Activated CD4-positive, alpha-beta memory T cell treated with anti-CD3 and anti-CD28 coated beads, Interleukin-2, amount 10 ng/mL, durations not matched to agents 7 days and 5 days (primary cell): ENCODE measurements at places on chromosomes 2 and 18.
A peak's percentile ranks its signal among the peaks of the same experiment; 100 is the strongest.

GRCh38 chr2:134459706-134460406, 206.0 kb downstream of the MGAT5 start:
- DNase-seq, result no peak

GRCh38 chr2:206273905-206274304, 558 bp upstream of the ZDBF2 start:
- DNase-seq, result no peak

DNA sequence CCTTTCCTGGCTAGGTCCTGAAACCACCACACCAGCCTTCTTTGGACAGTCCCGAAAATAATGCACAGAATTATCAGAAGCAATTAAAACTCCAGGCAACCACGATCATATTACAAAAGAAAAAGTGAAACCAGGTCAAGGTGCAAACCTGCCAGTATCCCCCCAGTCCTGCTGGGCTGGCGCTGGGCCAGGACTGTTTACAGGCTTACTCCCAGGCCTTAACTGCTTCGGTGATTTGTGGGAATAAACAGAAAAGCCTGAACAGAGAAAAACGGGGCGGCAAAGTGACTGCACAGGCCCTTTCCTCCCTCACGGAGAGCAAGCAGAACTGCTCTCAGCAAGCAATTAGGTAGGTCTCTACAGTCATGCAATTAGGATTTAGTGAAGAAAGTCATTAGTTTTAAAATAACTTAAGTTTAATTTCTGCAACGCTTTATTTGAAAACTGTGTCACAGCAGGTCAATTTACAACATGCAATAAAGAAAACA, 1.3 kb downstream of the HDAC4 start:
- DNase-seq, result peak; percentile 53

- no peak for DNase-seq
Measured at GRCh38 chr2:127408807-127409099, 9.5 kb upstream of the PROC start.

DNA sequence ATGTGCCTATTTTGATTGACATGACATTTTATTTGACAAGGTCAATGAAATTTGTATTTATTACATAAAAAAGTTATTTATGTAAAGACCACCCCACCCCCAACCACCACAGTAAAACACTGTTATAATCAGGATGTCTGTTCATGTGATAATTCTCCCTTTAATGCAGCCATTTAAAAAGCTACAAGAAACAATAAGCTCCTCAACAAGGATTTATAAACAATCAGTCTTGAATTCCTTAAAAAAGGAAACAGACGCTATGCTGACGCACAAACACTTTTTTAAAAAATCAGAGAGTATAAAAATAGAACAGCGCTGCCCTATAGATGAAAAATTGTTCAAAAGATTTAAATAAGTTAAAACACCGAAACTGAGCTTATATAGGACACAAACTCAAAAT, 102.2 kb downstream of the SOS1 start:
- no peak for DNase-seq

DNA sequence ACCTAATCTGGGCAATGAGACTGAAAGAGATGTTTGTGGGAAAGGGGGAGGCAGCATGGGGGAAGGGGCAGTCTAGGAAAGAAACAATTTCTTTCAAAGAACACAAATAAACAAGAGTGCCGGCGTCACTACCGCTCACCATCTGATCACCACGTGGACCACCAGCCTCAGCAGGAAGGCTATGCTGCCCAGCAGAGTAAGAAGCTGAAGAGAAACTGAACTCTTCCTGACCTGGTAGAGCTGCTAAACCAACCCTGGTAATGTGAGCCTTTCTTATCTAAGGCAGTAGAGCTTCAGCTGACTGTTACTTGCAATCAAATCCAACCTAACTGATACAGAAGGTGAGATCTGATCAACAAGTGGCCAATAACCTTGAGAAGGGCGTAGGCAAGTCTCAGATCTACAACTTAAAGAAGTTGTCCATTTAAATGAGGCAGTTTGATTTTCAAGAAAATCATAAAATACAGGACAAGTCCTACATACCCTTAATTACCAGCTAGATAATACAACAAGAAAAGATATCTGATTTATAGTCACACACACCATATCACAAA, 44.2 kb upstream of the SPTBN1 start:
- no peak for DNase-seq

DNA sequence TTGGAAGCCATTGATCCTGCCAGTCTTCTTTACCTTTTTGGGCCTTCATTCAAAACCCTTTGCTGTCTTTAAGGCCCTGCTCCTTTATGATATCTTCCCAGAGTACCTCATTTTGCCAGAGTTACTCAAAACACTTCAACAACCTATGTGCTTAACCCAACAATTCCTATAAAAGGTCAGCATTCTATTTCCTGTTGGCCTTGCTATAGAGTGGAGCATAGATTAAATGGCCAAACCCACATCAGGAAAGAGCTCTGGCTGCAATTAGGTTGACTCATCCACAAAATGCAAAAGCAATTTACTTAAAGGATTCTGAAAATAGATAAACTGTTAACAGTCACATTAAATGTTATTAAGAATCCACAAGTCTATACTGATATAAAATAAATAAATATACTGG, 21.2 kb downstream of the MRPL33 start:
- no peak for DNase-seq

- peak; percentile 63 for DNase-seq
Measured at GRCh38 chr18:62524440-62525200, 1.8 kb downstream of the ZCCHC2 start.

DNA sequence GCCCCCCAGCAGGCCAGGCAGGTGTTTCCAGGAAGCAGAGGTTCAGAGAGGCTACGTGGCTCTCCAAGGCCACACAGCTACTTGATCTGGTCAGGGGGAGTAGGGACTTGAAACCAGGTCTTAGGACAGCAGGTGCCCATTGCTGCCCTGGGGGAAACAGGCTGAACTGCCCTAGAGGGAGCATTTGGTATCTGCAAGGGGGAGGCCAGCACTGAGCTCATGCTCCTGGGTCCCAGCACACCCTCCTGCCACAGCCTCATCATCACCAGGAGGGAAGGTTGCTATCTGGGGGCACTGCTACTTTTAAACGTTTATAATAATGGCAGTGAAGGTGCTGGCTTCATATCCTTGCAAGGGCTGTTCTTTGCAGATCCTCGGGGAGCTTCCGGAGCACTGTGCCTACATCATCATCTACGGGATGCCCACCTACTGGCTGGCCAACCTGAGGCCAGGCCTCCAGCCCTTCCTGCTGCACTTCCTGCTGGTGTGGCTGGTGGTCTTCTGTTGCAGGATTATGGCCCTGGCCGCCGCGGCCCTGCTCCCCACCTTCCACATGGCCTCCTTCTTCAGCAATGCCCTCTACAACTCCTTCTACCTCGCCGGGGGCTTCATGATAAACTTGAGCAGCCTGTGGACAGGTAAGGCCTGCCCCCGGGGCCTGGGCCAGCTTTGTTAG, 36.1 kb downstream of the ABCG8 start:
- no peak for DNase-seq

GRCh38 chr2:219998107-219998506, 370.7 kb downstream of the SLC4A3 start:
- no peak for DNase-seq

GRCh38 chr18:49862656-49863385, 49.5 kb upstream of the ACAA2 start:
- no peak for DNase-seq

DNA sequence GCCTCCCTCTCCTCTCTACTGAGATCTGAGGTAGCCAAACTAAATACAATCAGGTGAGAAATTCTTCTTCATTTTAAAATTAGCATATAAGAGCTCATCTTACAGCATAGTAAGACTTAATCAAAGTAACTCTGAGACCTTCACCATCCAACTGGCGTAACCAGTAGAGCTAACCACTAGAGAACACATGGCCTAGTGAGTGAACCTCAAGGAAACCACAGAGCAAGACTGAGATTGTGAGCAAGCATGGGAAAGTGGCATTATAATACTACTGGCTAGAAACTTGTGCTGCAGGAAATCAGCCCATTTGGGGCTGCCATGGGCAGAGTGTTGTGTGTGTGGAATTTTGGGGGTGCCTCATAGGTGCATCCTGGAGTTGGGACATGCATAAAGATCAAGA, 61.1 kb upstream of the SPHKAP start:
- no peak for DNase-seq

GRCh38 chr2:113175042-113175628, 1.4 kb downstream of the PSD4 start:
- DNase-seq, result peak; percentile 91

GRCh38 chr2:239831001-239831731, 194.0 kb downstream of the NDUFA10 start:
- no peak for DNase-seq
